ENCODE measurements at places on chromosomes 1 and 21.

- peak; percentile 21 for DNase-seq
Observed at GRCh38 chr1:50735443-50735842, 224.6 kb downstream of the FAF1 start.

- DNase-seq = no peak
Observed at GRCh38 chr1:25650289-25650576, 33.6 kb downstream of the MAN1C1 start.

- DNase-seq = no peak
Observed at GRCh38 chr1:35186239-35186638, 6.7 kb downstream of the SFPQ start.

- peak; percentile 38 for DNase-seq
Observed at GRCh38 chr21:21084179-21084578, 86.0 kb downstream of the NCAM2 start.

GRCh38 chr1:90457985-90458384 lies 259.1 kb downstream of the BARHL2 start:
- no peak for DNase-seq

- peak; percentile 97 for DNase-seq
Observed at GRCh38 chr21:45865106-45865835, 116.3 kb upstream of the COL6A1 start.

- peak; percentile 46 for DNase-seq
Observed at GRCh38 chr1:93021539-93022134, 57.4 kb upstream of the MTF2 start.

GRCh38 chr1:83889707-83890106 lies 109.2 kb downstream of the TTLL7 start:
- DNase-seq = peak; percentile 56

DNA sequence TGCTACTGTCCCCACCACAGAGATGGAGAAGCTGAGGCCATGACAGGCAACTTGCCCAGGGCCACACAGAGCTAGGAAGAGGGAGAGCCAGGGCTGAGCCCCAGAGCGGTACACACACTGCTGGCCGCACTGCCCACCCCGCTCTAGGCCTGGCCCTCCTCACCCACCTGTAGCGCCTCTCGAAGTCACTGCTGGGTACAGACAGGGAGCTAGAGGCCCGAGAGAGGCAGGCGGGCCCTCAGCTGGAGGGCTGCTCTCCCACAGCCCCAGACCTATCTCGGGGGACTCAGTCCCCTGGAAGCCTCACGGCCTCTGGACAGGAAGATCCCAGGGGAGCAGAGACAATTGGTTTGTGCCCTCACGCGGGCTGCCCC lies 17.3 kb upstream of the PLEKHG5 start:
- DNase-seq = no peak

- no peak for DNase-seq
Observed at GRCh38 chr1:26824731-26825130, 1.8 kb upstream of the ZDHHC18 start.

DNA sequence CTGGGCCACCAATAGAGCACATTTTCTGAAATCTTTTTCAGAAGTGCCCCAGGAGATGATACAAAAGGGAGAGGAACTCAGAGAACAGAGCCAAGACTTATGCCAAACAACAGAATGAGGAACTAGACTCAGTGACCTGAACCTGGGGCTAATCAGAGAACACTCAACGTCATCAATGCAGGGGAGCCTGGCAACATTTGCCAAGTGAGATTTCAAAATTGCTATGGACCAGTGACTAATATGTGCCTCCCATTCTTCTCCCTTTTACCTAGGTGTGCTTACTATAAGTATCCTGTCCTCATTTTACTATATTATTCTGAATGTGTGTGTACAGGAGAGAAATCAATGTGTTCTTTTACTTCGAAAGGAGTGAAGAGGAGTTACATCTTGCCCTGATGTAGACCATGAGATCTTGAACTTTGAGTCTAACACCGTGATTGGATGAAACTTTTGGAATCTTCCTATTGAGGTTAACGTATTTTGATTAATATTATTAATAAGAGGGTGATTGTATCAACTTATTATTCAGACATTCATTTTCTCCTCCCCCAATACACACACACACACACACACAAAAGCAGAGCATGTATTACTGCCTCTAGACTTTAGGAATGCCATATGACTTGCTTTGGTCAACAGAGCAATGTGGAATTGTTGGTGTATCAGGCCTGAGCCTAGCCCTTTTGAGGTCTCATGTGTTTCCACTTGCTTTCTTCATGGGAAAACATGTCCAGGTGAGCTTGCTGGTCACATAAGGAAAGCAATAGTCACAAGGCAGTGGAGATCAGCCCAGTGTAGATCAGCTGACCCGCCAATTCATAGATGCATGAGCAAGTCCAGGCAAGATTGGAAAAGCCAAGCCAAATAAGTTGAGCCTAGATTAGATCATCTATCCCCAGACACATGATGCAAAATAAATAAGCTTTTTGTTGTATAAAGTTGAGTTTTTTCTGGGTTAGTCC lies 80.3 kb upstream of the ETS2 start:
- DNase-seq = no peak

DNA sequence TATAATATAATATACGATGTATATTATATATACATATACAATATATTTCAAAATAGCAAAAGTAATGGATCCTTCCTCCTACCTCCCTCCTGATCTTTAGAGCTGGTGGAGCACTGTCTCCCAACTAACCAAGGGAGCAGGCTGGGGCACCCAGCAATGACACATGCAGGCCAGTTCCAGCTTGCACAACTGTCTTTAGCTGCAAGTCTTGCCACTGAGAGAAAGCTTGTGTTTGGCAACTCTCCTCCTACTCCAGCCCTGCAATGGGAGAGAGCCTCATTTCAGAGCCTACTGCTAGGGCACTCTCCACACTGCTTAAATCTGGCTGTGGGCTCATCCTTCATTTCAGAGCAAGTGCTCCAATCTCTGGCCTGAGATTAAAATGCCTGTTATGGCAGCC lies 469.8 kb upstream of the OLFM3 start:
- DNase-seq = no peak

GRCh38 chr1:64036549-64036948 lies 166.9 kb upstream of the UBE2U start:
- no peak for DNase-seq

GRCh38 chr1:173012126-173012525 lies 38.6 kb downstream of the TNFSF18 start:
- DNase-seq = no peak

GRCh38 chr1:31383967-31384366 lies 11.1 kb upstream of the FABP3 start:
- DNase-seq = no peak

DNA sequence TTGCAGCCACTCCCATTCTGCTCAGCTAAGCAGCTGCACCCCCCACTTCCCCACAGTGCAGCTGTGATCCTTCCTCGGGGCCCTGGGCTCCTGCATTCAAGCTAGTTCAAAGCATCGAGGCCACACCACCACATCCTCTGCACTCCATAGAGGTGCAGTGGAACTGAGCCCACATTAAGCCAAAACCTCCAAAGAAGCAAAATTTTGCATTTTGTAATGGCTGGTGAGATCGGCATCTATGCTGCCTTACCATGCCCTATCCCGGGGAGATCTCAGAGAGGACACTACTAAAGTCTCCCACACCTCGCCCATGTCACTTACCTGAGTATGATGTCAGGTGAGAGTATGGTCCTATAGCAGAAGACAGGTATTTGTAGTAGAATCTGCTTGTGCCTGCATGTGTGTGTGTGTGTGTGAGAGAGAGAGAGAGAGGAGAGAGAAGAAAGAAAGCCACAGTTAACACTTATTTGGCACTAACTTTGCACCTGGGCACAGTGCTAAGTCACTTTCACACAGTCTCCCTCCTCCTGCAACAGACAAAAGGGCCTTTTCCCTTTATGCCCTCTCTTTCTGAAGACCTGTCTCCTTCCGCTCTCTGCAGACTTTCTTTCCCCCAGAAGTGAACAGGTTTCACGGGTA lies 89.8 kb downstream of the KIF14 start:
- no peak for DNase-seq

- peak; percentile 76 for DNase-seq
Observed at GRCh38 chr1:93629101-93630059, 52.3 kb downstream of the BCAR3 start.
